ENCODE measurements at places on chromosomes 12 and 14.

GRCh38 chr12:28570811-28571210, 380.6 kb downstream of the CCDC91 start:
- no peak for DNase-seq

DNA sequence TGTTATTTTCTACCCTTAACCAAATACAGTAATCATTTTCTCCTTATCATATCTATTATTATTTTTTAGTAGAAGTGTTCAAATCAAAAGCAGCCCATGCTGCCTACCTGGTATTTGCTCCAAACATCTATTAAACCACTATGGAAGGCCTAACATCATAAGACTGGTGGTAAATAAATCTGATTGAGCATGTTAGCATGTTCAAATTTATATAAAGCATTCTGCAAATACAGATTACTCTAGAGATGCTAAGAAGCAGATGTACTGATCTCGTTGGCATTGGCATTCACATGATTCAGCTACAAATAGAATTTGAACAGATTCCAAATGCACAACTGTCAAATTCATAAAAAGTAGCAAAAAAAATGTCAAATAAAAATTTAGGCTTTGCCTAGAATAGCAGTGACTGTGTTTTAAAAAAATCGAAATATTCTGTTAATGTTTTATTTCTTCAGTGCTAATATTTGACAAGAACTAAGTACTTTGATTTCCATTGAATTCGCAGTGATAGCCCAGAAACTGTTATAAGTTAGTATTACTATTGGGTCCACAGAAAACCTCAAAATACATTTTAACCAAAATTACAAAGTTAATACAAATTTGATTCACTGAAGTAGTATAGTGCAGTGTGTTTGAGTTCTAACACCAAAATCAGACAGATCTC, 9.4 kb upstream of the OSBPL8 start:
- DNase-seq: no peak

DNA sequence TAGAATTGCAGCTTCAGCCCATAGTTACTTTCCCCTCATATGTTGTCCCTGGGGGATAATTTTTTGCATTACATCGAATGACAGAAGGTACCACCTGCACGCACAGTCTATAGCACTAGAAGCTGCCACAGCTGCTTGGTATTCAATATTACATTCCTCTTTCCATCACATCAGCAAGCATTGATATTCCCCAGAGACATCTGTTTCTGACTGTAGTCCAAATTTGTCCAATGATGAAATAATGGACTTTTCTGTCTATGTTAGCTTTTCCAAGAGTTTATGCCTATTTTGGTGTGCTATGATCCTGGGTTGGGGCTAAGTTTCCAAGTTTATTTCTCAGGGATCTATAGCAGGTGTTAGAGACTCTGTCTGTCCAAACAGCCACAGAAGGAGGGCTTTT, 335.4 kb downstream of the LRIG3 start:
- DNase-seq: no peak

- no peak for DNase-seq
Measured at GRCh38 chr14:98695809-98696208, 576.2 kb downstream of the BCL11B start.

- DNase-seq: no peak
Measured at GRCh38 chr12:124321040-124321481, 26.2 kb downstream of the RFLNA start.

DNA sequence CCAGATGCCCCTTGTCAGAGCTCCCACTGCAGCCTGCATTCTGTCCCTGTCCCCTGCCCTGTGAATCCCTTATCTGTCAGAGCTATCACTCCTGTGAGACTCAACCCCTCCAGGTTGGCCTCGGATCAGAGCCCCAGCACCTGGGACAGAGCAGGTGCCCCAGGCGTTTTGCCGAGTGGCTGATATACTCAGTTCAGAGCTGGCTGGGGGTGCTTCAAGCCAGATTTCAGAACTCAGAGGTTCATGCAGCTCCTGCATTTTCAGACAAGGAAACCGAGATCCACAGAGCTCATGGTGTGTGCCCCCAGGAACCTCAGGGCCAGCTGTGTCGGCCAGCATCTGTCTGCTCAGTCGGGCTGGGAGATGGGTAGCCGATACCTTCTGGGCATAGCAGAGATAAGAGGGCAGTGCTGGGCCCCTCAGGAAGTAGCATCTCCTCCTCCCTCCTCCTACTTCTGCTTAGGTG, 228.0 kb upstream of the RTL1 start:
- DNase-seq: no peak

DNA sequence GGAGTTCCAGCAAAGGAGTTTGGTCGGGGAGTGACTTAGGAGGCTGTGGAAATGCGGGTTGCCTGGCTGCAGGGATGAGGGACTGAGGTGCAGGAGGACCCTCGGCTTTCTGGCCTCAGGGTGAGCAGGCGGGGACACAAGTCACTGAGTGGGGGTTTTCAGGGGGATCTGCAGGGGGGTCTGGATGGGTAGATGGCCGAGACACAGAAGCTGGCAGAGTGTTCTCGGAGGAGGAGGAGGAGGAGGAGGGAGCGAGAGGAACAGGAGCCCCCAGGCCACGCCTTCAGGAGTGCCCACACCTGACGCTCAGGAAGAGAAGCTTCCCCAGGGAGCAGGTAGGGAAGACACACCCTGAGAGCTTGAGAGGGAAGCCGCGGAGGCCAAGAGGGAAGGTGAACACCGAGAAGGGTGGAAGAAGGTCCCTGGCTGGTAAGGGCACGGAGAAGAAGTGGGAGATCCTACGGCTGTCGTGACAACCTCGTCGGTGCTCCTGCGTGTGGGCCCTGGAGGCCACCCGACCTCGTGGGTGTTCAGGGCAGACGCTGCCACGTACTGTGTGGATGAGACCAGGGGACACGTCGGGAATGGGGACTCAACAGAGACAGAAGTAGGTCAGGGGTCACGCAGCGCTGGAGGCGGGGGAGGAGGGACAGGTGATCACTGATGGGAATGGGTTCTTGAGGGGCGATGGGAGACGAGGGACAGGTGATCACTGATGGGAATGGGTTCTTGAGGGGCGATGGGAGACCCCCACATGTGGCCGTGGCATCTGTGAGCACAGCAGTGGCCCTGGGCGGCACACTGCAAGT, 109.4 kb downstream of the PIWIL1 start:
- no peak for DNase-seq

DNA sequence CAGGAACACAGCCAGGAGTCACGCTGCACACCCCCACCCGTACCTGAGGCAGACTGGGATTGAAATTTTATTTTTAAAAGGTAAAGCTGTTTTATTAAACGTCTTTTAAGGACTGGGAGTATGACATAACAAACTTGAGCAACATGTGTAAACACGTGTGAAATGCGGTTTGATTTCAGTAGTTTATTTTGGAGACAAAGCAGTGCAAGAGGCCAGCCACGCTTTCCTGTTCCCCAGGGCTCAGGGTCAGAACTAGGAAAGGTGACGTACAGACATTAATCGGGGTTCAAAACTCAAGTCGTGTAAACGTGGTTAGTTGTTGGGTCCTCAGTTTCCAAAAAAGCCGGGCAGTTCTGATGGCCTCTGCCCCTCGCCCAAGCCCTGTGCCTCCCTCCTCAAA, 16.7 kb downstream of the CHGA start:
- DNase-seq: no peak

- no peak for DNase-seq
Measured at GRCh38 chr14:90548455-90548854, 151.6 kb downstream of the CALM1 start.

- no peak for DNase-seq
Measured at GRCh38 chr14:22929961-22930364, 787 bp upstream of the PRMT5 start.

DNA sequence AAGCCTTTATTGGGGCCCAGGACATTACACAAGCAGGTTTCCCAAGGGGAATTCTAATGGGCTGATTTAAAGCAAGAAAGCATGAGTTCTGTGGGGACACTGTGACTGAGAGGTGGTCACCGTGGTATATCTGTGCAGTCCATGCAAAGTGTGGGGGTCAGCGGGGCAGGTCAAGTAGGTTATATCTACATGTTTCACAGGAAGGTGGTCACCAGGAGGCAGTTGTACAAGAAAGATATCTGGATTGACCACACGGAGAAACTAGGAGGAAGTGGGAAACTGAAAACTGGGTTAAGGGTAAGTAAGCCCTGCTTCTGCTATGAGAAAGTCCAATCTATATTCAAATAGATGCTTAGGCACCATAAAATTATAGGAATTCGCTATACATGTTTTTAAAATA, 77.8 kb upstream of the CNOT2 start:
- DNase-seq: no peak

- no peak for DNase-seq
Measured at GRCh38 chr12:107992870-107993451, 136.1 kb upstream of the WSCD2 start.

GRCh38 chr12:94127239-94128131, 20.9 kb upstream of the PLXNC1 start:
- DNase-seq: no peak

DNA sequence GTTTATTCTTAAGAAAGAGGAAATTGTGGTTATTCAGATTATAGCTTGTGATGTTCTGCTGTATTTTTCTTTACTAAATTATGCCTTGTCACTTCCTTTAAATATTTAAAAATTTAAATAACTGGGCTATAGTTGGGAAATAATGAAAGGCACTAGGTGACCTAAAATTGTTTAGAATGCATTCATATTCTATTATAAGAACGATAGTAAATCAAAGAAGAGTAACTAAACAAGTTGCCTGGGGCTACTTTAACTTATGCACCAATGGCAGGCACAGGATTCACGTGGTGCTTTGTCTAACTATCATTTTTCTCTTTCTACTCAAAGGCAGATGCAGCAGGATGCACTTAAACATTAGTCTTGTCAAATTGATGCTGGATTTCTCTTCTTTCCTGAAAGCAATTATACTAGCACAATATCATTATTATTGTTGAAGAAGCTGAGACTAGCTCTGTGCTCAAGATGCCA, 190.7 kb upstream of the PPFIA2 start:
- DNase-seq: no peak

DNA sequence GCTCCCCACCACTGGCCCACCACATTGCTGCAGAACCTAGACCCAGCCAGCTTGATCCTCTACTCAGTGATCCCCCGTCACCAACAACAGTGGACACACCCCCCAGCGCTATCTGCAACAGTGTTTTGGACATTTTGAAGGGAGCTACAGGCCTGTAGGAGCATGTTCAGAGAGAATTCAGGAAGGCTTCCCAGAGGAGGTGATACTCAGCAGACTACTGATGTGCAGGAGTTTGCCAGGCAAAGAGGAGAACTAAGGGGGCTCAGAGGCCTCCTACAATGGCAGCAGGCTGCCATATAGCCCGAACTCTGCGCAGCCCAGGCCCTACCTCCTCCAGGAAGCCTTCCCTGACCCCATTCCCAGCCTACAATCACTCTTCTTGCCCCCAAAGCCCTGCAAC, 70.0 kb downstream of the SYNE3 start:
- DNase-seq: no peak

GRCh38 chr12:58995666-58996363, 75.5 kb upstream of the LRIG3 start:
- no peak for DNase-seq

- no peak for DNase-seq
Measured at GRCh38 chr12:109170324-109170723, 53.9 kb downstream of the ACACB start.

DNA sequence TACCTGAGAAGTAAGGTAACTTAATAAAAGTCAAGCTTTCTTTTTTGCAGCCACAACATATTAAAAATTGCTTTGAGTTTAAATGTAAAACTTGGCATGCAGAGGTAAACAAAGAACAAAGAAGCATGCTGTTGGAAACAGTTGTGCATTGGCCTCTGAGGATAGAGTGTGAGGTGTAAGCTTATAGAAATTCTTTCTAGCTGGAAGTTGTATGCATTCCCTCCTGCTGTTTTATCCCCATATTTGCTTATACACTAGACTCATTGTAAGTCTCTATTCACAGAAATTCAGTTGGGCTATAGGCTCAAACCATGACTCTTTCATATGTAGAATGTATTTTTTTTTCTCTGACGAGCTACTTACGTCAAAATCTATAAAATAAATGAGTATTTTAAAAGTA, 316.3 kb downstream of the SLC6A15 start:
- no peak for DNase-seq

- no peak for DNase-seq
Measured at GRCh38 chr14:46840944-46841720, 189.6 kb upstream of the RPL10L start.

DNA sequence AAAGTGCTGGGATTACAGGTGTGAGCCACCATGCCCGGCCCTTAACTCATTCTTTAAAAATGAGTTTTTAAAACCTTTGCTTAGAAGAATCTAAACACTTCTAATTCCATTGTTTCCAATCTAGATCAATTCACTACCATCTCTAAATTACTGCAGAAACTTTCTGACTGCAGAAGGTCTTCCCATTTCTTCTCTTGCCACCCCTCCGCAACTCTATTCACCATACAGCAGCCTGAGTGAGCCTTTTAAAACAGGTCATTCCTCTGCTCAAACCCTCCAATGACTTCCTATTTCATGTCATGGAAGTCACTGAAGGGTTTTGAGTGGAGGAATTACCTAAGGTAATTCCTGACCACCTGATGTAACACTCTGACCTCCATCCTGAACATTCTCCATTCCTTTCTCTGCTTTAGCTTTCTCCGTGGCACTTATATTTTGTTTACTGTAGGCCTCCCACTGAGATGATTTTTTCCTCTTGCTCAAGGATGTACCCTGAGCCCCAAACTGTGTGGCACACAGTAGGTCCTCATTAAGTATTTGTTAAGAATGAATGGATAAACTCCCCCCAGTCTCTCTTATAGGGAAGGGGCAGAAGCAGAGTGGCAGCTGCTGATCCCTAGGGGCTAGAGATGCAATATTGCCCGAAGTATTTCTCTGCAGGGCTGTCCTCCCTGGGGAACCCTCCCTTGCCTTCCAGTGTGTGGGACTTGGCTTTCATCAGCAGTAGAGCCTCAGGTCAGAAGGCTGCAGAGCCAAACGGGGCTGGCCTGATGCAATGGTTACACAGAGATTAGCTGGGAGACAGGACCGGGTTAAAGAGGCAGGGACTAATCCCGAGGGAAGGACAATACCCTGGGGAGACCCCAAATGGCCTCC, 1.2 kb downstream of the DDIT3 start:
- no peak for DNase-seq

DNA sequence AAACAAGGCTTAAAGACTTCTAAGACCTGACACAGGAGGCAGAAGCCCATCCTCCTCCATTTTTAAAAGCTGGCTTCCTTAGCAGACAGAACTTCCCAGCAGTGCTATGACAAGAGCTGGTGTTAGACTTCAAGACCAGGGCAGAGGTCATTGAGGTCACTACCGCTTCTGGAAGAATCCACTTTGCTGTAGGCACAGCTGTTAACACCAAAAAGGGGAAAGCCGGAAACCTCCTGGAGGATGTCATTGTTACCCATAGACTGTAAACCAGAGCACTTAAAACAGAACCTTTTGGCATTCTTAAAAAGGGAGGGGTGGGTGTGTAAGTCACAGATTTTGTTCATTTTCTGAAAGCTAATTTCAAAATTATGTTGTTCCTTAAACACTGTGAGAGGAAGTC, 445.7 kb downstream of the TMTC2 start:
- no peak for DNase-seq

GRCh38 chr12:130147875-130148596, 14.2 kb upstream of the FZD10 start:
- DNase-seq: no peak

GRCh38 chr14:84425968-84426367, 1104.0 kb upstream of the FLRT2 start:
- DNase-seq: no peak

All from esophagus squamous epithelium (tissue), 5 donors.